ENCODE measurements at places on chromosomes 7 and 10.

- peak; percentile 88 for DNase-seq
Observed at GRCh38 chr10:92573798-92574547, at the start of gene IDE. Gene IDE, minus strand, starts transcription at chr10:92574093. Its CDS starts 74 bp downstream, at chr10:92574019.

DNA sequence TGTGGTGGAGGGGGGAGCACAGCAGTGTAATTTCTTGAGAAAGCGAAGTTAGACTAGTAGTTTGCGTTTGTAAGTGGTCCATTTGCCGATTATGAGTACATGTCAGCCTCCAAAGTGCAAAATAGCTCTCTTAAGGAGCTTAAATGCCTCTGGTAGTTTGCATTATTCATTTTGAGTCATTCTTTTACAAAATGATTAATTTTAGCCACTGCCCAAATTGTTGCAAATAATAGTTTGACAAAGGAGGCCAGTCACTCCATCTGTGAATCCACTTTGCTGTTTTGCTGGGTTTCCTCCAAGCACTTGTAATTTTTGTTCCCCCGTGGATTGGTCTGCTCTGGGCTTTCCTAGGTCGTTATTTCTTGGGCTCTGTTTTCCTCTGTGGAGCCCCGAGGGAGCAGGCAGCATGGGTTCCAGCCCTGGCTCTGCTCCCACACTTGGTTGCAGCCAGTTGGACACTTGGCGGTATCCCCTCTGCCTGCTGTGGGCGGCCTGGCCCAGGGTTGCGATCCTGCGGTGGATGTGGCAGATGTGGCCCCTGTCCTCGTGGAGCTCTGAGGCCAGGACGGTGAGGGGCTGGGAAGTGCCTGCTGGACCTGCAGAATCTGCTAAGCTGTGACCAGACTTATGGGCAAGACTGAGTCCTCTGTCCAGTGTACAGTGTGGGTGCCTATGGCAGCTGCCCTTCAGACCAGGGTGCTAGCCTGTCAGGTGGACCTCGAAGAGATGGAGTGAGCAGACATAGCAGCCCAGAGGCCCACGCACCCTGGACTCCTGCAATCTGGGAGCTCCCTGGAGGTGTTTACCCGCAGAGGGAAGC lies 129.1 kb upstream of the BTBD16 start:
- no peak for DNase-seq

DNA sequence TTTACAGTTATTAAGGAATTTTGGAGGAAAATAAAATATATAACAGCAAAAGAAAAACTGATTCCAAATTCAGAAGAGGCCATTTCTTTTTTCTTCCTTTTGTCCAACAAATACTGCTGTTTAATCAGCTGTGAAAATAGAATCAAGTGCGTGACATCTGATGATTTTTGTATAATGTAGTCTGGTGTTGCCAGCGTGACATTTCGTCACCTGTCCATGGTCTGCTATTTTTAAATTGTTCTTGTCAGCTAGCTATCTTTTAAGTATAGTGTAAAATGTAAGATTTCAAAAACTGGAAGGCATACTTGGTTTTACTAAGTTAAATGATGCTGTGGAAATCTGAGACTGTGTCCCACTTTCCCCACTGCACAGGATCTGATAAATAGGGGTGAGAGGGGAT lies 105.9 kb downstream of the CPEB3 start:
- DNase-seq: no peak

- no peak for DNase-seq
Observed at GRCh38 chr7:54546081-54546985, 4.2 kb downstream of the VSTM2A start.

- DNase-seq: no peak
Observed at GRCh38 chr10:44520651-44521050, 135.8 kb upstream of the CXCL12 start.

- no peak for DNase-seq
Observed at GRCh38 chr10:18290651-18291313, 150.6 kb downstream of the CACNB2 start.

DNA sequence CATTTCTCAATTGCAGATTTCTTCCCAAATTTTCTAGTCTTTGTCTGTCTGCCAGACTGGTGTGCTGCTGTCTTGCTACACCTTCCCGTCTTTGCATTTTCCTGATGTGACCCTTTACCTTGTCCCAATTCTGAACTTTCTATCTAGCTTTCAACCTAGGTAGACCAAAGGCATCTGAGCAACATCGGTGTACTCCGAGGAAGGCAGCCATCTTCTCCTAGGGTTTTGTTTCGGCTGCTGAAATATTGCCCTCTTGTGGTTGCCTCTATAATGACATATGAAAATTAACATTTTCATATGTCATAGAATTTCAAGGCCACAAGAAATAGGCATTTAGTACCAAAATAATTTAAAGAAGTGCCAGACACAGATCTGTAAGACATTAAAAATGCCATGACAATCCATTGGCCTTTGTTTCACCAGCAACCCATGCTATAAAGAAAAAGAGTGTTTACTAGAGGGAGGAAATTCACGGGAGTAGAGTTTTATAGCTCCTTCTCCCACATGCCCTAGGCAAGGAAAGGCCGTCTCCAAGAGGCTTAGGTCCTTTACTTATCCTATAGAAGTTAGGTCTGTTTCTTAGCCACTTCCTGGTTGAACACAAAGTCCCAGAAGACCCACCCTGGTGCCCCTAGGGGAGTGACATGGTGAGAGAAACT lies 23.4 kb downstream of the OR9A2 start:
- DNase-seq: no peak

- peak; percentile 86 for DNase-seq
Observed at GRCh38 chr10:79246606-79247275, 100.5 kb upstream of the PPIF start.

- no peak for DNase-seq
Observed at GRCh38 chr7:1170741-1171501, 10.9 kb upstream of the ZFAND2A start.

DNA sequence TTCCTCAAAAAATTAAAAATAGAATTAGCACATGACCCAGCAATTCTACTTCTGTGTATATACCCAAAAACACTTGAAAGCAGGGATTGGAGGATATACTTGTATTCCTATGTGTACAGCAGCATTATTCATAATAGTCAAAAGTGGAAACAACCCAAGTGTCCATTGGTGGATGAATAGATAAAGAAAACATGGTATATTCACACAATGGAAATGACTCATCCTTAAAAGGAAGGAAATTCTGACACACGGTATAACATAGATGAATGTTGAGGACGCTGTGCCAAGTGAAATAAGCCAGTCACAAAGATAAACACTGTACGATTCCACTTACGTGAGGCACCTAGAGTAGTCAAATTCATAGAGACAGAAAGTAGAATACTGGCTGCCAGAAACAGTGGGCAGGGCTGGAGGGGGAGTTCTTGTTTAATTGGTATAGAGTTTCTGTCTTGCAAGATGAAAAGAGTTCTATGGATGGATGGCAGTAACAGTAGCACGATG lies 26.6 kb upstream of the KAT6B start:
- no peak for DNase-seq

DNA sequence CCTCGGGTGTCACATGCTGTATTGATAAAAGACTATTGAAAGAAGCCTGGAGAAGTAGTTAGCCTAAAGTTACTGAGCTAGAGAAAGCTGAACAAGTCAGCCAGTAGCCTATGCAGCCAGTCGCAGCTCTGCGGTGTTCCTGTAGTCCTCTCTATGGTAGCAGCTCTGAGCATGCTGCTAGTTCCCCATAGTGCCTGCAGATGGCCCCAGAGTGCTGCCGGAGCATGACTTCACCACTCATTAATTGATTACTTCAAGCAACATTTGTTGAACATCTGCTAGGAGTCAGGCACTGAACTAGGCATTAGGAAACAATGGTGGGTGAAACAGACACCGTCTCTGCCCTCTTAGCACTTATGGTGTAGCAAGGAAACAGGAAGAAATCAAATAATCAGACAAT lies 422.7 kb downstream of the SORCS3 start:
- no peak for DNase-seq

DNA sequence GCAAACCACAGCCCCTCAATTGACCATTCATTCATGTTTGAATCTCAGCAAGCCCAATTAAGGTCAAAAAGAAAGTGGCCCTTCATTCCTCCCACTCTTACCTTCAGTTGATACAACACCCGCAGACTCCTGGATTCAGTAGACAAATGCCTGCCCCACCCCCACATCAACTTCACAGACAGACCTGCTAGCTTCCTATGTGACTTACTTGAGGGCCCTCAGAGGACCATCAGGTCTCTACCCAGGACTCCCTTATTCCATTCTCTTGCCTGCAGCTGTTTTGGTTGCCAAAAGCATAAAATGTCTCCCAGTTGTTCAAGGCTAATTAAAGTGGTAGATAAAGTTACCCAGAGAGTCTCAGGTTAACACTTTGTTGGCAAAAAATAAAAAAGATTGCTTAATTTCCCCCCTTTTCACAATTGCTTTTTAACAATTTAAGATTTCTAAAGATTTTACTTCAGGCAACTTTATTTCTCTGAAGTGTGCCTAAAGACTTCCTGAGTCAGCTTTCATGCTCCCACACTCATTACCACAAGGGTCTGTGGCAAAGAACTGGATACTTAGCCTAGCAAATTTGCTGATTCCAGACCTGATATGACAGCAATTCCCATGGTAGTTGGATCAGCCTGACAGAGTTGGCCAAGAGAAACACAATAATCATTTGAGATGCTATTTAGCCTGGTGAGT lies 3.3 kb upstream of the MTERF1 start:
- no peak for DNase-seq

DNA sequence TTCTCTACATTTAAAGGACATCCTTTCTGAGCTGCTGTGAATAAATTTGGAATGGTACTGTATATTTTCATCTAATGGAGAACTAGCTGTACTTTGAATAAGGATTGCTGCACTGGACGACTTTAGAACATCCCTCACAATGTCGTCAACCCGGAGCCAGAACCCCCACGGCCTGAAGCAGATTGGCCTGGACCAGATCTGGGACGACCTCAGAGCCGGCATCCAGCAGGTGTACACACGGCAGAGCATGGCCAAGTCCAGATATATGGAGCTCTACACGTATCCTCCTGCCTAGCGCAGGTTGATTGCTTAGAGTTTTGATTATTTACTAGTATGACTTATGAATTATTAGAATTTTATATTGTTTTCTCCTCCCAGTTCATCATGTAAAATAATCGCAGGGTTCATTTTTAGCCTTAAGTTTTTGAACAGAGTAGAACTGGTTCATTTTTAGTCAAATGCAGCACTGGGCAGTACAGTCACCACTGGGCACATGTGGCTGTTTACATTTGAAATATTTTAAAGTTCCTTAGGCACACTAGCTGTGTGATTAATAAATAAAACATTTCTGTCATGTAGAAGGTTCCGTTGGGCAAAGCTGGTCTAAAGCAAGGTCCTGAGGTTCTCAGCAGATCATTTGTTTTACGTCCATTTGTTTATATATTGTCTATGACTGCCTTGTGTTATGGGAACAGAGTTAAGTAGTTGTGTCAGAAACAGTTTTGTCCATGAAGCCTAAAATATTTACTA lies 31.5 kb downstream of the CUL1 start:
- DNase-seq: no peak

GRCh38 chr10:86654411-86655172 lies at the start of gene OPN4:
Gene OPN4, plus strand, starts transcription at chr10:86654547. Its CDS starts 237 bp downstream, at chr10:86654784.
- peak; percentile 68 for DNase-seq

DNA sequence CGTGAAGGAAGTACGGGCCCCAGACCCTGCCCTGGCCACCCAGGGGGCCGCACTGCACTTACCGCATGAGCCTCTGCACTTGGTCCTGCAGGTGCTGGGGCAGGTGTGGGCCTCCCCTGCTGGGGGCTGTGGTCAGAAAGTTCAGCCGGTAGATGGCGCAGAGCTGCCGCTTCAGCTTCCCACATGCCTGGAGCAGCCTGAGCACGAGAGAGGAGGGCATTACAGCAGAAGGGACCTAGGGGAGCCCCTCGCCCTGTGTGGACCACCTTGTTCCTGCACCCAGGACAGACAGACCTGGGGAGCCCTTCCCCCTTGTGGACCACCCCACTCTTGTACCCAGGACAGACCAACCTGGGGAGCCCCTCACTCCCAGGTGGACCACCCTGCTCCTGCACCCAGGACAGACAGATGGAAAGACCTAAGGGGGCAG lies 8.7 kb upstream of the PYROXD2 start:
- DNase-seq: no peak

DNA sequence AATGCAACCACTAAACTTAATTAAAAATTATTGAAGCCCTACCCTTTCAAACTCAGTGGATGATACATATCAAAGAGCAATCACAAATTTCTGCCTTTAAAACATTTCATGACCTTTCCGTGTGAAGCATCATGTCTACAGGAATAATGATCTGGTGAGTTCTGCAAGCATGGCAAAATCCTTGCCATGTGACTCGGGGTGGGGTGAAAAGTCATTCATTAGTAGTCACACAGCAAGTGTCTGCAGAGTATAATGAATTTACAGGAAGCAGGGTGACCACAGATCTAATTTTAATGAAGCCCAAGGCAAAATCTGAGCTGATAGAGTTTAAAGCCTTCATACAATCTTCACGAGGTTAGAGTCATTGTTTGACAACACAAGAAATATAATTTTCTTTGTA lies 351.9 kb downstream of the THSD7A start:
- DNase-seq: no peak

DNA sequence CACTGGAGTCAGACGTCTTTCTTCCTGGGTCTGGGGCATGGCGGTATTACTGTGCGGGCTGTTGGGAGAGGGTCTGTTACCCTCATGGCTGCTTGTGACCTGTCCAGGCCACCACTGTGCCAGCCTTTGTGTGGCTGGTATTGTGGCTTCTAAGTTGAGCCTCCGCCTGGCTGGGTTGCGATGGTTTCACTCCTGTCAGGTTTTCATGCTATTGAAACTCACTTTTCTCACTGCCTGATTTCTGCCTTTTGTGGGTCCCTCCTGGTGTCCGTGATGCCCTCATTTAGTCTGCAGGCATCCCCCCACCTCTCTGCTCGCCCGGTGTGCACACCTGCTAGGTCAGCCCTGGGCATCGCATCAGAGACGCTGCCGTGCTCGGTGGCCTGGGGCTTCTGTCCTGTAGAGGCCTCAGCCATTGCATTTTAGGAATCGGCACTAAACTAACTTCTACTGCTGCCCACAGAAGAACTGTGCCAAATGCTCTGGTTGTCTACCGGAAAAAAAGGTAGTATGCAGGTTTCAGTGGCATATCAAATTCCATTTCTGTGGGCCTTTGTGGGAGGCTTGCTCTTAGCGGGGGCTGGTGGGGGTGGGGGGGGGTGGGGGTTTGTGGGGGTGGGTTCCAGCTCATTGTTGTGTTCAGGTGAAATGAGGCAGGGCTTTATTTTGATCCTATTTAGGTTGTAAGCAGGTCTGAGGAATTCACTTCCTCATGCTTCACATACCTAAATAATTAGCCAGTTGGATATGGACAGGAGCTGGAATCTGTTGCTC lies 64.3 kb downstream of the MGMT start:
- DNase-seq: no peak

GRCh38 chr10:68625316-68625921 lies 65.3 kb downstream of the TET1 start:
- DNase-seq: no peak
